ENCODE measurements at places on chromosomes 12 and 14. TPM values are rescaled to one million over a fixed set of nuclear protein-coding genes. Genes with fewer than 3 reads are reported as not detected.

GRCh38 chr12:96419576-96420276, 19.5 kb upstream of the CDK17 start:
- no peak for DNase-seq

DNA sequence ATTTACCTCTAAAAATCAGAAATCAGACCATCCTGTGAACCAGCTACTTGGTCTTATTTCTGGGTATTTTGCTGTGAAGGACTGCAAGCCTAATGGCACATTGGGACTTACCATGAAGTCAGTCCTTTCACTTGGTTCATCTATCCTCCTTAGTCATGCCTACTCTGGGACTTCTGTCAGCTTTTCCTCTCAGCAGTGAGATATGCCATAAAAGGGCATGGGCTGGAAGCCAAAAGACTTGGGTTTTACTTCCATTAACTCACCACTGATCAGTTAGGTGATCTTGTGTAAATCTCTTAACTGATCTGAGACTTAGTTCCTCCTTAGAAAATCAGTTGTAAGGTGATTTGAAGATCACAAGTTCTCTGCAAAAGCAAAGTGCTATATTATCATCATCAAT, 116.5 kb downstream of the PAH start:
- no peak for DNase-seq

DNA sequence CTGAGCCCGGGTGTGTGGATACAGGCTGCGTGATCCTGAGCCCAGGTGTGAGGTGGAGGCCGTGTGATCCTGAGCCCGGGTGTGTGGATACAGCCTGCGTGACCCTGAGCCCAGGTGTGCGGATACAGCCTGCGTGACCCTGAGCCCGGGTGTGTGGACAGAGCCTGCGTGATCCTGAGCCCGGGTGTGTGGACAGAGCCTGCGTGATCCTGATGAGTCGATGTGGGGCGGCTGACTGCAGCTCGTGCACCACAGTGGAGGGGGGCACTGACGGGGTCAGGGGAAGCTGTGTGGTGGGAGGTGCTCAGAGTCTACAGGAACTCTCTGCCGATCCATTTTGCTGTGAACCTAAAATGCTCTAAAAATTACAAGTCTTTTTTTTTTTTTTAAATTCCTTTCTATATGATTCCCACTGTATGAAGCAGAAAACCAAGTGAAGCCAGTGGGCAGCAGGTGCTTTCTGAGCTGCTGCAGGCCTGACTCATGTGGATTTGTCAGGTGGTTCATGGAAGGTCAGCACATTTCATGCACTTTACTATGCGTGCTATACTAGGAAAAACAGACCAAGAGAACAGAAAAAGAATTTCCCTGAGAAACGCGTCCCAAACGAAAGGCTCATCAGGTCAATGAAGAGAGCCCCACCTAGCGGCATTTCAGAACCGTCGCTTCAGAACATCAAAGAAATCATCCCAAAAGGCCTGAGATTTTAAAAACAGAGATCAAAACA, 19.3 kb downstream of the BRF1 start:
- DNase-seq = peak; percentile 31

The PLEKHD1 gene
- 1.0 TPM for total RNA-seq

The TEX22 gene
- total RNA-seq = 0.22 TPM

- DNase-seq = no peak
These were observed 180.9 kb downstream of the AEBP2 start for GRCh38 chr12:19620222-19620621.

- no peak for DNase-seq
These were observed 36.8 kb upstream of the G2E3 start for GRCh38 chr14:30521899-30522736.

DNA sequence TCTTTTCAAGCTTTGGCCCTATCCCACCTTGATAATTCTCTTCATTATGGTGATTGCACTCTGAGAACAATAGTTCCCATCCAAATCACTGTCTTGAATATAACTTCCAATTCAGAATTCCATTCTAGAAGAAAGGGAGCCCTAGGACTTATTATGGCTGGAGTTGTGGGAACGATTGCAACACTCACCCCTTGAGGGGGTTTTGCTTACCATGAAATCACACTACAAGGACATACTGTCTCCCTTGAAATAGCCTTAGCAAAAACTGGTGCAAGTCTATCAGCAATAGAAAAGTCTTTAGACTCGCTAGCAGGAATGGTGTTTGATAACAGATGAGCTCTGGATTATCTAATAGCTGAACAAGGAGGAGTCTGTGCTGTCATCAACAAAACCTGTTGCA, 31.4 kb upstream of the OXA1L start:
- no peak for DNase-seq

The ENDOU gene
- total RNA-seq = 1.1 TPM

The SLC5A8 gene
- 80.1 TPM for total RNA-seq

The SLC6A13 gene
- 24.9 TPM for total RNA-seq

- no peak for DNase-seq
These were observed 12.8 kb downstream of the GSKIP start for GRCh38 chr14:96376093-96376492.

The ACVRL1 gene
- 105 TPM for total RNA-seq

DNA sequence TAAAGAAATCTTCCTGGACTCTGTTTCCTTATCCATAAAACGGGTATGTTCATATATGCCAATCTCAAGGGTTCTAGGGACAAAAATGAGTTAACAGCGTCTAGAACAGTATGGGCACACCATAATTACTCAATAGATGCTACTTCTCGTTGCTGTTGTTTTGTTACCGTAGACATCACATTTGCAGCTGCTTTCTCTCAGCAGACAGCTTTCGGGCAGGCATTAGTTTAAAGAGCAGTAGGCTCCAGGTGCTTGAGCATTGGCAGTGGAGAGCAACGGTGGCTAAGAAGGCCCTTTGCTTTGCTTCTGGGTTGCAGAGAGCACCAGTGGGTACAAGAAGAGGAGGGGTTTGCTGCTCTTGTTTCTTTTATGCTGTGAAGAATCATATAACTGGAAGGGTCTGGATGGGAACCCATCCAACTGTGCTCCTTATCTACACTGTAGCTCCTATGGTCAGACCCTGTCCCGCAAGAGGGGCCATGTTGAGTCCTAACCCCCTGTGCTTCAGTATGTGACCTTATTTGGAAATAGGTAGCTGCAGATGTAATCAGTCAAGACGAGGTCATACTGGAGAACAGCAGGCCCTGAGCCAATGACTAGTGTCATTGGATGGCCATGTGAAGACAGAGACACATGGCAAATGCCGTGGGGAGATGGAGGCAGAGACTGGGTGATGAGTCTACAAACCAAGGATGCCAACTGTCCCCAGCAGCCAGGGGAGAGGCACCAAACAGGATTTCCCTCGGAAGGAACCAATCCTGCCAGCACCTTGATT, 120.0 kb downstream of the RBM19 start:
- DNase-seq = no peak

GRCh38 chr12:59115526-59115925, 195.2 kb upstream of the LRIG3 start:
- no peak for DNase-seq

GRCh38 chr12:53995378-53996239, 4.4 kb upstream of the HOXC9 start:
- no peak for DNase-seq

The PPFIA2 gene
- 2.0 TPM for total RNA-seq

- no peak for DNase-seq
These were observed 318.5 kb upstream of the TBX3 start for GRCh38 chr12:115002434-115002833.

DNA sequence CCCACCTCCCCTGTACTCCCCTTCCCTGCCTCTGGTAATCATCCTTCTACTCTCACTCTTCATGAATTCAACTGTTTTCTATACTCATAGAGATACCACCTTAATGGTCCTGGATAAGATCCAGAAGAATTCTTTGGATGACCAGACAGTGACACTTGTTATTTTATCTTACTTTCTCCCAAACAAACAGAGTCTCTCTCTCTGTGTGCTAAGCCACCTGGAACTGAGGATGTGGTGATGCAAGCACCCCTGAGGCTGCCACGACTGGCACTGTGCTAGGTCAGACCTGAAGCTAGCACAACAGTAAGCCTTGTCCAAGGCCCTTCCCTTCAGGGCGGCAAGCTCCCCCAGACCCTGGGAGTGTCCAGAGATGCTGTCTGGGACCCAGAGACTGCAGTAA, 250.2 kb downstream of the C12orf50 start:
- DNase-seq = peak; percentile 81

The HNRNPC gene
- total RNA-seq = 451 TPM

DNA sequence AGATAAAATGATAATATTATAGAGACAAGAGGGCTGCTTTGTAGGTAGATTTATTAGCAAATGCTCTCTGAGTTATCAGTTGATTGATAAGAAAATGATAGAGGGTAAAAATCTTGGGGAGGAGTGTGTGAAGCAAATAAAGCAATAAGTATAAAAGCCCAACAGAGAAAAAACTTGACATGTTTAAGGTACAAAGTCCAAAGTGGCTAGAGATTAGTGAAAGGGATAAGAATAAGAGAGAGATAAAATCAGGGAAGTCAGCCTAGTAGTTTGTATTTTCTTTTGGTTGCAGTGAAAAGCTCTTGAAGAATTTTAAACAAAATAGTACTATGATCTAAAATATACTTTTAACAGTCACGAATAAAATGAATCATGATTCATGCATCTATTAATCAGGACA, 246.2 kb upstream of the LRIG3 start:
- DNase-seq = no peak

The TMPRSS12 gene
- total RNA-seq = not detected

The TESPA1 gene
- not detected for total RNA-seq

GRCh38 chr14:85580536-85581140, 50.7 kb downstream of the FLRT2 start:
- DNase-seq = no peak

DNA sequence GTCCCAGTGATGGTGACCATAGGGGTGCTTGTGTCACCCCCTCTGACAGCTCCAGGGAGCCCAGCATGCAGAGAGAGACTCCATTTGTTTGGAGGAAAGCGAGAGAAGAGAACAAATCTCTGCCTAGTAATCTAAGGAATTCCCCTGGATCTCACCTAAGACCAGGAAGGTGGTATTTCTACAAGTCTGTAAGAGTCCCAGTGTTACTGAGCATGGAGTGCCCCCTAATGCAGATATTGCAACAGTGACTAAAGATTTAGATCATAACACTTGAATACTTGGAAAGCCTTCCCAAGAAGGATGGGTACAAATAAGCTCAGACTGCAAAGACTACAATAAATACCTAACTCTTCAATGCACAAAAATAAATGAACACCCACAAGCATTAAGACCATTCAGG, 360.4 kb upstream of the GARIN6 start:
- DNase-seq = no peak

The DMAC2L gene
- 15.2 TPM for total RNA-seq

The PTPN6 gene
- 21.7 TPM for total RNA-seq

The ASPG gene
- total RNA-seq = 7.5 TPM

The RILPL2 gene
- total RNA-seq = 15.2 TPM

- no peak for DNase-seq
These were observed 81.3 kb upstream of the DUSP6 start for GRCh38 chr12:89433634-89434033.

- peak; percentile 90 for DNase-seq
These were observed 26.0 kb downstream of the XRCC3 start for GRCh38 chr14:103688906-103689902.

DNA sequence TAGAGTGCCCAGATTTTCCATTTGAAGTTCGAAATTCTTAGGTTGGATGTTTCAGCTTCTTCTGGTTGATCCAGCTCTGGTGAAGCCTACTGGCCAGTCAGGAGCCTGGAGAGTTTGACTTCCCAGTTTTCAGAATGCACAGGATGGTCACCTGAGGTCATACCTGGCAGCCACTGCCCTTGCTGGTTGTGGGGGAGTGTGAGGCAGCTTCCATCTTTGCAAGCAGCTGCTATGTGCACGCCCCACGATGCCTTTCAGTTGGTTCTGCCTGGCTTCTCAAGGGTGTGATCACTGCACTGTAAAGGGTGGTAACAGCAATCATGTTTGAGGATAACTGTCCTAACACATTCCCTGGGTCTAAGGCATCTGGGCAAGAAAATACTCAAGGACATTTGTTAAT, 15.4 kb downstream of the CCDC92 start:
- peak; percentile 69 for DNase-seq

The KRT74 gene
- total RNA-seq = not detected

Measured in thyroid gland (tissue), 4 donors.